Transverse colon (tissue), 4 donors: ENCODE measurements at places on chromosomes 1 and 21.

- no peaks in the 10 kb centered on the region for H3K27me3 ChIP-seq
- H3K4me3 ChIP-seq = peak overlapping the region; percentile 10
- peak; percentile 78 for DNase-seq
- no peaks in the 10 kb centered on the region for H3K36me3 ChIP-seq
- peak overlapping the region; percentile 70 for H3K27ac ChIP-seq
Observed at GRCh38 chr21:35256468-35256988, 207.4 kb upstream of the RUNX1 start.

DNA sequence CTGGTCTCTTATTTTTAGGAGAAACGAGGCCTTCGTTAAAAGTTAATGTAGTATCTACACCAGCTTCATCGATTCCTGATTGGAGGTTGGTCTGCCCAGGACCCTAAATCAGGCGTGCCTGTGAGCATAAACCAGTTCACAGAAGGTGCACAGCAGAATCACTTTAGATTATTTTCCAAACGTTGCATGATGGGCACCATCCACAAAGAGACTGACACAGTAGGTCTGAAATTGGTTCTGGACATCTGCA, 256 bp upstream of the TARBP1 start:
- no peak for DNase-seq
- no peaks in the 10 kb centered on the region for H3K27me3 ChIP-seq
- no peak overlapping the region for H3K4me3 ChIP-seq
- H3K27ac ChIP-seq = peak overlapping the region; percentile 98
- H3K36me3 ChIP-seq = no peaks in the 10 kb centered on the region
- peaks cover 5% of the 10 kb centered on the region for H3K4me1 ChIP-seq

DNA sequence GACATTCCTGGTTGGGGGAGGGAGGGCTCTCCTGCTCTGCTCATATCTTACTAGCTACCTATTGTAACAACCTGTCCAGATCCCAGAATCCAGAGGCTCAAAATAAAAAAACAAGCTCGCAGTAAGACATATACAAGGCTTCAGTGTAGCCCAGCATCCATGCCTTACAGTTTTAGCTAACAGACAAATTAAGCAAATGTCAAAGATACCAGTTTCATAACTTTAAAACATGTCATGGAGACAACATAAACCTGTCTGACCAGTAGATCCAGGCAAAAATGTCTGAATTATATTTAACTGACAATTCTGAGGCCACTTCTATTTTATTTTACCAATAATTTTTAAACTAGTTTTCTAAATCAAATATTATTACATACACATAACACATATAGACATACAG, 167.7 kb upstream of the TNR start:
- H3K4me1 ChIP-seq = no peaks in the 10 kb centered on the region
- no peak overlapping the region for H3K27ac ChIP-seq
- no peaks in the 10 kb centered on the region for H3K36me3 ChIP-seq
- no peak for DNase-seq
- H3K4me3 ChIP-seq = no peak overlapping the region

- no peaks in the 10 kb centered on the region for H3K4me1 ChIP-seq
- no peak overlapping the region for H3K4me3 ChIP-seq
- no peaks in the 10 kb centered on the region for H3K27me3 ChIP-seq
Observed at GRCh38 chr21:23690316-23690715, 1917.0 kb downstream of the MRPL39 start.

- no peaks in the 10 kb centered on the region for H3K36me3 ChIP-seq
- no peak for DNase-seq
- H3K27me3 ChIP-seq = no peaks in the 10 kb centered on the region
- H3K27ac ChIP-seq = peak overlapping the region; percentile 27
- peaks cover 8% of the 10 kb centered on the region for H3K4me1 ChIP-seq
Observed at GRCh38 chr1:85343612-85344255, 67.3 kb upstream of the BCL10 start.

DNA sequence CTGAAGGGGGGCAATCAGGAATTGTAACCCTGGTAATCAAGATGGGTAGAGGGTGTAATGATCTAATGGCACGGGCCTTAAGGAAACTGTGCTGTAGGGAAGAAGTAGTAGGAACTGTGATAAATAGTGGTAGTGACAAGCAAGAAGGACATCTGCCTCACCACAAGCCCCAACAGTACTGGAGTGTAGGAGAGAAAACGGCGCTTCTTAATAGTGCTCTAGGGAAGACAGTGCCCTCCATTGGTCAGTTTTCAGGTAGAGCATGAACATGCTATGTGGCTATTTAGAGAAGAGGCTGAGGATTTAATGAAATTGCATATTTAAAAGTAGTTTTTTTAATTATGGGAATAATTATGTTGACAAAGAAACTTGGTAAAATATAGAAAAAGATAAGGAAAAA, 32.2 kb downstream of the SLC30A7 start:
- no peaks in the 10 kb centered on the region for H3K36me3 ChIP-seq
- no peaks in the 10 kb centered on the region for H3K4me1 ChIP-seq
- H3K27ac ChIP-seq = no peak overlapping the region
- no peak overlapping the region for H3K4me3 ChIP-seq

DNA sequence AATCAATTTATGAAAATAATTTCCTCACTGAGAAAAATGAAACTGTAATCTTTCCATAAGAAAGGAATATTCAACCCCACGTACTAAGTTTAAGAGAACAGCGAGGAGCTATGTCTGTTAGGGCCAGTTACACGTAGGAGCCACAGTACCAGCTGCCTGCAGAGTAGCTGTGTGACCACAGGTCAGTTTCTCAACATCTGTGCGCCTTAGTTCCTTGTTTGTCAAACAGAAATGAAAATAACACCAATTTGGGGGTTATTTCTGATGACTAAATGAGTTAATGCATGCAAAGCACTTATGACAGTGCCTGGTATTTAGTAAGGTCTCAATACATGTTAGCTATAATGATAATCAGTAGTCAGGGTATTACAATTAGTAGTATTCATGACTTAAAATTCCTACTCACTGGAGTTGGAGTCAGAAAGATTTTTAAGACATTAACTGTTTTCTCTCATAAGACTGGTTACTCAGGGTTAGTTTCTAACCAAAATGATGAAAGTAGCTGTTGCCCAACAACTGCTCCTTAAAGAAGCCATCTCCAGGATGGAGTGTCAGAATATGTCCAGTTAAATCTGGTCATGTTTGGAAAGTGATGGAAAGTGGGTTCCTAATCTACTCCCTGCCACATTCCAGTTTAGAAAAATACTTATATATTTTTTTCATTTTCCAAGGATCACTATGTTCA, 85.8 kb upstream of the ZNF648 start:
- H3K36me3 ChIP-seq = no peaks in the 10 kb centered on the region
- peak; percentile 28 for DNase-seq
- no peak overlapping the region for H3K4me3 ChIP-seq
- no peak overlapping the region for H3K27ac ChIP-seq
- H3K4me1 ChIP-seq = peaks cover 29% of the 10 kb centered on the region

DNA sequence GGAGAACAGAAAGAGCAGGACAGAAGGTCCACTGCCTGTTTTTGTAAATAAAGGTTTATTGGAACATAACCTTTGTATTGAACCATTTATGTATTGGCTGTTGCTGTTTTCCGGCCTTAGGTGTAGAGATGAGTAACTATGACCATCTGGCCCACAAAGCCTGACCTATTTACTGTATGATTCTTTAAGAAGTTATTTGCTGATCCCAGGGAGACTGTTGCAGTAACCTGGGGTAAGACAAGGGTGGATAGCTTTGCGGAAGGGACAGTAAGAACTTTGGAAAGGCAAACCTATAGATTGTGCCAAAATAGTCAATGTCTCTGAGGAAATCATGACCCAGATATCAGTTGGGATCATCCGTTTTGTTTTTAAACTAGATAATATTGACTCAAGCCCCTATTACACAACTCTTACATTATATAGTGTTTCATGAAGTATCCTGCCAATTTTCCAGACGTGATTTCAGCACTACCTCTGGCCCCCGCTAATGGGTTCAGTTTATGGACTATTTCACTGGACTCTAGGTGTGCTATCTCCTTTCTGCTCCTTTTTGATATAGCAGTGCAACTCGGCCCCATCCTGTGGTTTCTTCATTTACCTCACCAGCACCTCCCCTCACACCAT, 20.8 kb upstream of the TLCD4 start:
- no peak for DNase-seq
- H3K36me3 ChIP-seq = no peaks in the 10 kb centered on the region
- H3K27ac ChIP-seq = peak overlapping the region; percentile 47
- no peak overlapping the region for H3K4me3 ChIP-seq

DNA sequence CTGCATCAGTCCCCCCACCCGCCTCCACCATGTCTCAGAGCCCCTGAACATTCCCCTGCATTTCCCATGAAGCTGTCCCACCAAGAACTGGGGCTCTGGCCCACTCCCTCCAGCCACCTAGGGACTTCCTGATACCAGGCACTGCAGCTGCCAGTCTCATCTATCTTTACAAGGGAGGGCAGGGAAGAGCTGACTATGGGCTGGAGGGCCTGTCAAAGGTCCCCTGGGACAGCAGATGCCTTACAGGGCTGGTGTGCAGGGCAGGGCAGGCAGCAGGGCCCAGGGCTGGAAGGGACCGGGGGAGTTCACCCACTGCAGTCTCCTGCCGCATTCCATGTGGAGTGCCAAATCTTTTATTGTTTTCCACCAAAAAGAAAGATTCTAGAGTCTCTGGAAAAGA, 17.6 kb downstream of the SHISA4 start:
- H3K4me1 ChIP-seq = peaks cover 13% of the 10 kb centered on the region
- H3K36me3 ChIP-seq = no peaks in the 10 kb centered on the region
- H3K27ac ChIP-seq = peak overlapping the region; percentile 93

DNA sequence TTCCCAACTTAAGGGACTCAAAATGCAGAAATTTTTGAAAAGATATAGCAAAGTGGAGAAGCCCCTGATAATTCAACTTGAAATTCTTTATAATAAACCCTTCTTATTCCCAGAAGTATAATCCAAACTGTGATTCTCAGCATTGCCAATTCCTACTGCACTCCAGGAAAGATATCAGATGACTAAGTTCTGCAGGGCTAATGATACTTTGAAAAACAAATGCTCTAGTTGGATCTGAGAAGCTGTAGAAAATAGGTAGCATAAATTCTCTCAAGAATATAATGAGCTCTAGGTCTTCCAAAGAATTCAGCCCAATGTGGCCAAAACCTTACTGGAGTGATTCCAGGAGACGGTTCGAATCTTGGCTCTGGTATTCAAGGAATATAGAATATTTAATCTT, 294.0 kb upstream of the PTBP2 start:
- no peak overlapping the region for H3K4me3 ChIP-seq
- no peaks in the 10 kb centered on the region for H3K27me3 ChIP-seq
- DNase-seq = no peak
- no peaks in the 10 kb centered on the region for H3K36me3 ChIP-seq

GRCh38 chr1:226310637-226311195, 1.8 kb upstream of the LIN9 start:
- peak overlapping the region; percentile 28 for H3K27ac ChIP-seq
- no peaks in the 10 kb centered on the region for H3K36me3 ChIP-seq
- no peak overlapping the region for H3K4me3 ChIP-seq
- DNase-seq = peak; percentile 56

DNA sequence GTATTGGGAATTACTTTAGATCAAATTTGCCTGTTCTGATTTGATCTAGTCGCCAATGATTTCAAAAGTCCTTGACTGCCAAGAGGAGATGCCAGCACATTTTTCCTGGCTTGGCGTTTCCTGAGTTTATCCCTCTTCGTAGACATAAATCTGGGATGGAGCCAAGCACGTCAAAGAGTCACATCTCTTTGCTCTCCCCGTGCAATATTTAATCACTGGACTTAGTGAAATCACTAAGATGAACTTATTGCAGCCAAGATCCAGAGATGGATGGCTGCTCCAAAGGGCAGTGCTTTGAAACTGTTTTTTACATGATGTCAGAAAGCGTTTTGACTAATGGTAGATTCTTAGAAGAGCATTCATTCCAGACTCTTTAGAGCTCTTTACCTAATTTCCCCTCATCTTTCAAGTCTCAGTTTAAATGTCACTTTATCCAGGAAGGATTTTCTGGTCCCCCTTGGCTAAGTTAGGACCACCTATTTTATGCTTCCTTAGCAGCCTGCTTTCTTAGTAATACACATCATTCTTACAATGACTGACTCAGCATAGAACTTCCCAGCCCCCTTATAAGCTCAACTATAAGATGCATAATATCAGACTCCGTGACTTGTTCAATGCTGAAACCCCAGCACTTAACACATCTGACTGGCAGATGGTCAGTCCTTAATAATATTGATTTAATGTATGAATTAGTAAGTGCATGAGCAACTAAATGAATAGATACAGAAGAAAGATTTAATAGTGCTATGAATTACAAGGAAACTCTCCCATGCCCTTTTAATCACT, 94.4 kb upstream of the GREM2 start:
- H3K36me3 ChIP-seq = no peaks in the 10 kb centered on the region
- H3K27me3 ChIP-seq = no peaks in the 10 kb centered on the region
- no peak overlapping the region for H3K4me3 ChIP-seq

DNA sequence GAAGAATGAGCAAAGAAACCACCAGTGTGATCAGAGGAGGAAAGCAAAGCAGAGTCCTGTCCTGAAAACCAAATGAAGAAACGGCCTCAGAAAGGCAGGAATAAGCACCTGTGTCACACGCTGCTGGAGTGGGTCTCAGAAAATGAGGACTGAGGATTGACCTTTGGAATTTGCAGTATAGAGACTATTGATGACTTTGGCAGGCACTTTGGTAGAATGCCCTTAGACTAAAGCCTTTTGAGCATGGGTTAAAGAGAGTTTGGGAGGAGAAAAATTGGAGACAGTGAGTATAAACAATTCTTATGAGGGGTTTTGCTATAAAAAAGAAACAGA, 43.2 kb downstream of the HENMT1 start:
- no peaks in the 10 kb centered on the region for H3K36me3 ChIP-seq
- no peaks in the 10 kb centered on the region for H3K4me1 ChIP-seq
- H3K27me3 ChIP-seq = no peaks in the 10 kb centered on the region
- H3K27ac ChIP-seq = no peak overlapping the region
- no peak overlapping the region for H3K4me3 ChIP-seq
- no peak for DNase-seq

DNA sequence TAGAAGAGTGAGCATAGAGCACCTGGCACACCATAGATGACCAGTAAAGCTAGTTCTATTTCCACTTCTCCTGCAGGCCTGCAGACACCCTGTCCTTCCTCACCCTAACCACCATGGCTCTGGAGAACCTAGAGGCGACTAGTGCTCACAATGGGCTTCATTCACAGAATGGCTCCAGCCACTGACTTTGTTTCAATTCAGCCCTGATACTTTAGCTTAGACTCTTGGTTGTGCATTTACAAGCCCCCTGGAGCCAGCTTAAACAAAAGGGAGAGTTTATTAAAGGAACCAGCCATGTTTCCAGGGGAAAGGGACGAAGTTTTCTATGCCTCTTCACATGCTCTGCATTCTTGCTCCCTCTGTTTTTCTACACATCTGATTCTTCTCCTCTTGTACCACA, 123.7 kb downstream of the NAV1 start:
- no peak for DNase-seq
- H3K4me3 ChIP-seq = no peak overlapping the region
- no peaks in the 10 kb centered on the region for H3K4me1 ChIP-seq
- no peaks in the 10 kb centered on the region for H3K27me3 ChIP-seq
- no peak overlapping the region for H3K27ac ChIP-seq
